Spinal cord (tissue), 10 donors: ENCODE measurements at places on chromosomes 7 and 10. TPM values are rescaled to one million over a fixed set of nuclear protein-coding genes. Genes with fewer than 3 reads are reported as not detected.
A peak's percentile ranks its signal among the peaks of the same experiment; 100 is the strongest.

- peak; percentile 28 for DNase-seq
These were observed 226.4 kb downstream of the BUB3 start for GRCh38 chr10:123380491-123381085.

GRCh38 chr7:47536661-47537611, 45.0 kb downstream of the TNS3 start:
- DNase-seq = no peak

DNA sequence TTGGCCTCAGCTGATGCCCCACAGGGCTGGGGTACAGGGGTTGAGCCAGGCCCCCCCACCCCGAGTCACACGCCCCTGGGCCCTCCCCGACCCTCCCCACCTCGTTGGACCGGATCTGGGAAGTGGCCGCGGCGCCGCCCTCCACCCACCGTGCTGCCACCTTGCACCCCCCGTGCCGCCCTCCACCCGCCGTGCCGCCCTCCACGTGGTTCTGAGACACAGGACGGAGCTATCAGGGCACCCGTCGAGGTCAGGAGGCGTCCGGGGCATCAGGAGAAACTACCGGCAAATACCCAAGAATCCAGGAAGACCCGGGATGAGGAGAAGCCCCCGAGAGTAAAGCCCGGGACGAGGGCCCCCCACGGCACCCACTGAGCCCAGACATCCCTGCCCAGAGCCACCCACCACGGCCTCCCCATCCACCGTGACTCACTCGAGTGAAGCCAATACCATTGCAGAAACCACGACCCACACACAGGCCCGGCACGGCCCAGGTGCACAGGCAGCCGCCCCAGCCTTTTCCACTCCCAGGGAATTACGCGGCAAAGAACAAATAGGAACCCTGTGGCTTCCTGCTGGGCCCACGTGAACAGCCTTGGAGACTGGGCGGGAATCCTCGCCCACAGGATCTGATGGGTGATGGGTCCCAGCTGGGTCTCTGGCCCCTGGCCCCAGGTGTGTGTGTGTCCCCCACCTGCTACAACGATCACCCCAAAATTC, 34.0 kb downstream of the ADAP1 start:
- DNase-seq = no peak

- peak; percentile 36 for DNase-seq
These were observed 779 bp downstream of the C1QL3 start for GRCh38 chr10:16520900-16521299.

GRCh38 chr7:96998333-96998732, 7.0 kb upstream of the DLX6 start:
- peak; percentile 12 for DNase-seq

GRCh38 chr10:111522551-111522950, 445.7 kb downstream of the ADRA2A start:
- peak; percentile 19 for DNase-seq

GRCh38 chr10:72616716-72617115, 9.2 kb downstream of the MICU1 start:
- peak; percentile 9 for DNase-seq

DNA sequence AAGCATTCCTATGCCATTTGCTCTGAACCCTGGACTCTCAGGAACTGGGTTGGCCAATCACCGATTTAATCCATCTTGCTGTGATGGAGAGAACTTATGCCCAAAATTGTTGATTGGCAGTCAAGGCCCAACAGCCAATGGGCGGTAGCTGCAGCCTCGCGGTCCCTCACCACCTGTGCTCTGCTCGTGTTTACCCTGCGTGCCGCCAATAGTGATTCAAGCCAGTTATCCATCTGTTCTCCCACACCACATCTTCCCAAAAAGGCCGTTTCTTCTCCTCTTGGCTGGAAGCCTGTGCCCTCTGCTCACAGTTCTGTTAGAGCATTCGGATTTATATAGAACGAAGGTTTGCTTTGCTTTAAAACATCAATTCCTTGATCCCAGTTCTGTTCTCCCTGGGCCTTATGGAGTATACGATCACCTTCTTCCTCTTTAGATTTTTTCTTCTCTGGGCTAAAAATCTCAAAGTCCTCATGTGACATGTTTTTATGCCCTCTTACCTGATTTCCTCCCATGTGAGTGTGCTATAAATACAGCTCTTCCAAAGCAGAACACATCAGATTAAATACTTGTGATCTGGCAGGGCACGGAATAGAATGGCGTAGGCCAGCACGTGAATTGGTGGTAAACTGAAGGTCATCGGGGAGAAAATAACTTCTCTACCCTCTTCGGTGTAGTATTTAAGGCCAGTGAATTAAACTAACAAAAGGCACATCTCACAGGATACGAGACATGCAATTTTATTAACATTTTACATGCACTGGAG, 212.8 kb downstream of the NSUN6 start:
- DNase-seq = peak; percentile 59

DNA sequence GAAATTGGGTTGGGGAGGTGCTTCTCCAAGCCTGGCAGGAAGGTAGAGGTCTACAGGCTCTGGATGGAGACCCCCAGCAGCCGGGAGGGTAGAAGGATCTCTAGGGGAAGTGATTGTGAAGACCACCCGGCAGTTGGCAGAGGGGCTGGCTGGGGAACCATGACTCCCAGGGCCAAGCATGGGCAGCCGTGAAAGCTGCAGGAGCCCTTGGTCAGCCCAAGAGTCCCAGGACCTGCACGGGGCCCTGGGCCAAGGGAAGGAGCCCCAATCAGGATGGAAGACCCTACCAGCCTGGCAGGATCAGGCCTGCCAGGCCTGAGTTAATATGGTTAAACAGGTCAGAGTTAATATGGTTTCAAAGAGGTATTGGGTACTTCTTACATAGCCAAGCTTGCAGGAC, 126.3 kb upstream of the NANOS1 start:
- no peak for DNase-seq

DNA sequence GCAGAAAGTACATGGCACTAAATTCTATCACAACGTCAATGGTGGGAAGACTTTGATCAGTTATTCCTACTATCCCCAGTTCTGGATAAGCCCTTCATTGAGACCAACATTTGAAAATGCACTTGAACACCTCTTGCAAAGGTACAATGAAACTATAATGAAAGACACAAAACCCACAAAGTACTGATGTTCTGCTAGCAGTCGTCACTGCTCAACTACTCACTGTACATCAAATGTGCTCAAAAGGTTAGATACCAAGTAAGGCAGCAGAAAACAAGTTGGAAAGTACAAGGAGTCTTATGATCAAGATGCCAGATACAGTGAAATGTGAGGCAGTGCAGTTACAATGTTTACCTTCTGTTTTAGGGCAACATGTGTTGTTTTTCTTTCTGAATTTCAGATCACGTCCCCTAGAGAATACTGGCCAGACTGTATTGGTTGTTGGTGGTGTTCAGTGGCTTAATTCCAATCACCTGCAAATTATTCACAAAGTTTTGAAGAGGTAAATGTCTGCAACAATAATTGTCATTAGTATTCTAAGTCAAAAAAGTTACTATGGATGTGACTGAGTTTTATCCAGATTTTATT, 62.4 kb upstream of the WNT16 start:
- DNase-seq = no peak

GRCh38 chr7:6453734-6454133, 6.0 kb upstream of the DAGLB start:
- DNase-seq = no peak

Gene KAZALD1
- total RNA-seq = 4.2 TPM

Gene OR2A5
- under 0.01 TPM for total RNA-seq

Gene TECTB
- 0.30 TPM for total RNA-seq

Gene NXPH1
- total RNA-seq = 60.7 TPM

Gene EEPD1
- total RNA-seq = 25.8 TPM

Gene HNRNPF
- total RNA-seq = 83.9 TPM

Gene MSS51
- 3.9 TPM for total RNA-seq
